Fibroblast of mammary gland (primary cell): ENCODE measurements at places on chromosomes 3 and 15.
A peak's percentile ranks its signal among the peaks of the same experiment; 100 is the strongest.

GRCh38 chr15:52208306-52208946 lies 17.2 kb upstream of the GNB5 start:
- peak; percentile 72 for DNase-seq

- DNase-seq, result no peak
These were observed 1403.1 kb upstream of the ALCAM start for GRCh38 chr3:103963599-103963998.

GRCh38 chr3:141725036-141725435 lies 13.1 kb upstream of the RNF7 start:
- DNase-seq, result no peak

GRCh38 chr3:77500721-77501120 lies 460.8 kb downstream of the ROBO2 start:
- DNase-seq, result no peak
